Activated naive CD8-positive, alpha-beta T cell treated with anti-CD3 and anti-CD28 coated beads for 36 hours (primary cell): ENCODE measurements at places on chromosomes 6 and 20. TPM values are rescaled to one million over a fixed set of nuclear protein-coding genes. Genes with fewer than 3 reads are reported as not detected.

- peaks cover 12% of the 10 kb centered on the region for H3K4me1 ChIP-seq
- H3K27me3 ChIP-seq: no peaks in the 10 kb centered on the region
- H3K36me3 ChIP-seq: peaks cover 14% of the 10 kb centered on the region
- no peak overlapping the region for H3K4me3 ChIP-seq
- peak; percentile 55 for DNase-seq
Observed at GRCh38 chr6:125781314-125781868, 9.4 kb upstream of the NCOA7 start.

GRCh38 chr20:22374066-22374465, 210.3 kb downstream of the FOXA2 start:
- no peaks in the 10 kb centered on the region for H3K27me3 ChIP-seq
- no peak for DNase-seq
- no peaks in the 10 kb centered on the region for H3K36me3 ChIP-seq
- H3K27ac ChIP-seq: no peak overlapping the region

BMP7 gene
- total RNA-seq: not detected

RNF5 gene
- total RNA-seq: 58.3 TPM
